ENCODE measurements at places on chromosomes 3 and 15. TPM values are rescaled to one million over a fixed set of nuclear protein-coding genes. Genes with fewer than 3 reads are reported as not detected.

FBXO40 gene
- not detected for total RNA-seq

DNA sequence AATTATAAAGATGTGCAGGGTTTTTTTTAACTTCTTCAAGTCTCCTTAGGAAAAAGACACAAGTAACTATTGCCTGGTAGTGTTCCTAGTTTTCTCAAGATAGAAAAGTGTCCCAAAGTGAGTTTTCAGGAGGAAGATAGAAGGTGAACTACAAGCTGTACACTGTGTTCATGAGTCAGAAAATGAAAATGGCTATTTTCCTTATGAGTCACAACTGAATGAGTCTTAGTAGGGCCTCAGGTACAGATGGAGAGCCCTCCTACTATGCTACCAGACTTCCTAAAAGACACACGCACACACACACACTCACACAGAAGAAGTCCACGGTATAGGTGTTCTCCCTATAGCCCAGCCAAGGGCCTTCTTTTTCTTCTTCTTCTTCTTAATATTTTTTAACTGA, 3.1 kb downstream of the MYO1E start:
- H3K4me3 ChIP-seq: no peak overlapping the region
- no peaks in the 10 kb centered on the region for H3K27me3 ChIP-seq
- peak overlapping the region; percentile 16 for H3K27ac ChIP-seq
- peaks cover 44% of the 10 kb centered on the region for H3K4me1 ChIP-seq
- no peak for DNase-seq

GRCh38 chr15:85493260-85493659, 112.9 kb downstream of the AKAP13 start:
- peaks cover 31% of the 10 kb centered on the region for H3K4me1 ChIP-seq
- no peak overlapping the region for H3K4me3 ChIP-seq
- H3K27ac ChIP-seq: no peak overlapping the region

DNA sequence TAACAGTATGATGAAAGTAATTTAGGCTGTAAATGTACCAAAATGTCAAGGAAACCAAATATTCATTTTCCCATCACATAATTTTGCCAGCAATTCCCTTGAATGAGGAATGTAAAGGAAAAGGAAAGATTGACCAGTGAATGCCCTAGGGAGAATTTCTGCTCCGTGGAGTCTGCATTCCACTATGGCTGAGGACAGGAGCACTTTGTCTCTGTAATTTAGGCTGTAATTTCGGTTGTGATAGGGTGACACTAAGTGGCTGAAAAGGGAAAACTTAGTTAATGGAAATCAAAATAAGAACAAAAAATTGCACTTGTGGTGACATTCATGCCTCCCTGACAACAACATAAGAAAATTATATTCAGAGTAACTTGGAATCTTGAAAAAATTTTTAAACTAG, 8.3 kb upstream of the TMEM207 start:
- H3K27me3 ChIP-seq: no peaks in the 10 kb centered on the region
- H3K27ac ChIP-seq: no peak overlapping the region
- DNase-seq: no peak
- peaks cover 5% of the 10 kb centered on the region for H3K4me1 ChIP-seq
- no peaks in the 10 kb centered on the region for H3K36me3 ChIP-seq

- peaks cover 17% of the 10 kb centered on the region for H3K4me1 ChIP-seq
- no peak for DNase-seq
- no peak overlapping the region for H3K27ac ChIP-seq
- no peaks in the 10 kb centered on the region for H3K27me3 ChIP-seq
These were observed 23.9 kb downstream of the IL5RA start for GRCh38 chr3:3086239-3086638.

DNA sequence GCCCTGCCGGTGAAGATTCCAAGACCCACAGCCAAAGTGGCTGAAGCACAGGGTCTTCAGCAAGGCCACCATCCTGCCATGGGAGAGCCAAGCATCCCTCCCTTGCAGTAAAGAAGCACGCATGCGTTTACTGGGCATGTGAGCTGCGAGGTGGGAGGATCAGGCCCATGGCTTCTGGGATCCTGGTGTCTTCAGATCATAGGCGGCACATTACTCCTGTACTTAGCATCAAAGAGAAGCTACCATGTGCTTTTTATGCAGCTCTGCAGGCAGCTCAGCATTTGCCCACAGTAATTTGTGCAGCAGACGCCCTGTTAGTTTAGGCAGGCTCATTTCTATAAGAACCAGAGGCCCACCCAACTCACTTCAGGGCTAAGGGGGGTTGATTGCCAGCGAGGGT, 45.7 kb downstream of the IDH2 start:
- DNase-seq: no peak
- no peaks in the 10 kb centered on the region for H3K36me3 ChIP-seq
- no peaks in the 10 kb centered on the region for H3K27me3 ChIP-seq
- no peak overlapping the region for H3K4me3 ChIP-seq
- H3K4me1 ChIP-seq: no peaks in the 10 kb centered on the region
- H3K27ac ChIP-seq: no peak overlapping the region
